Tibial nerve (tissue), 4 donors: ENCODE measurements at places on chromosomes 7 and 10. TPM values are rescaled to one million over a fixed set of nuclear protein-coding genes. Genes with fewer than 3 reads are reported as not detected.

DNA sequence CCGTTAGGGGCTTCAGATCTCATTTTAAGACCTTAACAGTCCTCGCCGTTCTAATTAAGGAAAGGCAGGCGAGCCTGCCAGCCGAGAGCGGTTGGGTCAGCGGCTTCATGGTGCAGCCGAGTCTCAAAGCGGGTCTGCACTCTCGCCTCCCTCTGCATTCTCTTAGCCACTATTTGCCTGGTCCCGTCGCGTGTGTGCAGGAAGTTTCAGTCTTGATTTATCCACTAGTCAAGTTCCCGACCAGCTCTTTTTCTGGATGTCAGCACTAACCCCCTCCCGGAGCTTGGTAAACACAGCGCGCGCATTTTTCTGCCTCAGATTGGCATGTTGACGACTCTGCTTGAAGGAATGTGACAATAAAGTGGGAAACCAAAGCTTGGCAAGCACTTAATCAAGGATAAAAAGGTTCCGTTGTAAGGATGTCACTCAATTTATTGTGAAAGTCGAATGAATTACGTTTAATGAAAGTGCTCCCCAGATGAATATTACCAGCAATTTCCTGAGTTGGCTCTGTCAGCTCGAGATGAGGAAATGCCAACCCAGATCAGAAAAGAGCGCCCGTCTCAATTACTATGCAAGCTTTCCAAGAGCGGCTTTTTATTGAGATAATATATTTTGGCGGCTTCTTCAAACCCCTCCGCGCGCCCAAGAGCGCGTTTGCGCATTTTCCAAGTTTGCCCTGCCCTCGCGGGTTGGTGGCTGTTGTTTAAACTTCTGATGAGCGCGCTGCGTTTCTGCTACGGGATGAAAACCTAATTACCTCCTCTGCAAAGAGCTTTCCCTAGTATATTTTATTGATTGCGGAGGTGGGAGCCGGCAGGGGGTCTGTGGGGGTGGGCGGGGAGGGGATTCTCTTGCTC, 7.9 kb downstream of the NXPH1 start:
- DNase-seq: no peak

DNA sequence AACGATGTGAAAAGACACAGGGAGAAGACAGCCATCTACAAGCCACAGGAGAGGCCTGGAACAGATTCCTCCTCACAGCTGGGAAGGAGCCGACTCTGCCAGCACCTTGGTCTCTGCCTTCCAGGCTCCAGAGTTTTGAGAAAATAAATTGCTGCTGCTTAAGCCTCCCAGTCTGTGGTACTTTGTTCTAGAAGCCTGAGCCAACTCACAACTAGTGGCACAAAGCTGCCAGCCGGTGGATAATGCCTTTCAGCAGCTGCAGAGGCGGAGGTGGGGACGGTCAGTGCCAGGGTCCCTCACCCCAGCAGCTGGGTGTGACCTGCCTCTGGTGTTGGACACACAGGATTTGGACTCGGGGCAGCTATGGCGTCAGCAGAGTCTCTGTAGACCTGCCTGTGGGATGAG, 255.4 kb upstream of the PITRM1 start:
- peak; percentile 26 for DNase-seq

The CYP3A4 gene
- not detected for total RNA-seq

The OR2A14 gene
- total RNA-seq: not detected

The CTTNBP2 gene
- total RNA-seq: 12.9 TPM

DNA sequence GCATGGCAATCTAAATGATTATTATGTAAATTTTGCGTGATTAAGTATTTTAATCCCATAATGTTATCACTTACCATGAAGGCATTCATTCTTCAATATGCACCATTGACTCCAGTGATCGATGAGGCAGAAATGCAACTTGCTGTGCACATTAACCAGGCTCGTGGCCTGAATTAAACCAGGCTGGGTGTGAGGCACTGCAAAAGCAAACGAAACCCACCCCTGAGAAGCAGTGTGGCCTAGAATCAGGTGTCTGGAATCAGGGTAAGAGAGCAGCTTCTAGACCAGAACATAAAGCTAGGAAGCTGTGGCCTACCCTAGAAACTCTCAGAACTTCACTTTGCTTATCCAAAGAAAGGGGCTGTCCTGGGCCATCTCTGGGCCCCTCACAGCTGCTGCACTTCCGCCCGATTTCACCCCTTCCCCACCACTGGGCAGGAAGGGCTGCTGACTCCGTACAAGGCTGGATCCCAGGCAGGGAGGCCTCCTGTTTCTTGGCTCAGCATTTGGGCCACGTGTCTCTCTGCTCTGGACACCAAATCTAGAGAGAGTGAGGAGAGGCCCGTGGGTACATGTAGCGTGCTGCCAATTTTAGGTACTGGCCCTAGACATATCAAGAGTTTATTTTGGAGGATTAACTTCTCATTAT, 4.4 kb downstream of the PTPRE start:
- DNase-seq: no peak
